Activated CD4-positive, alpha-beta T cell treated with anti-CD3 and anti-CD28 coated beads, Interleukin-2, amount 50 U/mL, for 24 hours (primary cell): ENCODE measurements at places on chromosomes 12 and 14.

DNA sequence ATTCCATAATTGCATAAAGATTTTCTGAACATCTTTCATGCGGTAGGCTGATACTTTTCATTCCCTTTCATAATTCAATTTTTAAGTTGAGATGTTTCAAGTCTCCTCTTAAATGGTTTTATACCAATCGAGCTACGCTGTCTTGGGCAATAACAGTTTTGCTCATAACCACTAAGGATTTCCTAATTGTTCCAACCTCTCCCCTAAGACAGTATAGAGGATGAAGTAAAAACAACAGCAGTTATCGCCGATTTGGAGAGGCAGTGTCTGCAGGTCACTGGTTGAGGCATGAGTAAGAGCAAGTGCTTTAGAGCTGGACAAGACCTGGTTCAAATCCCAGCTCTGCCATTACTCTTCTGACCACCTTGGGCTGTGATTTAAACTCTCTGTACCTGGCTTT, 6.9 kb upstream of the MED13L start:
- DNase-seq = no peak

DNA sequence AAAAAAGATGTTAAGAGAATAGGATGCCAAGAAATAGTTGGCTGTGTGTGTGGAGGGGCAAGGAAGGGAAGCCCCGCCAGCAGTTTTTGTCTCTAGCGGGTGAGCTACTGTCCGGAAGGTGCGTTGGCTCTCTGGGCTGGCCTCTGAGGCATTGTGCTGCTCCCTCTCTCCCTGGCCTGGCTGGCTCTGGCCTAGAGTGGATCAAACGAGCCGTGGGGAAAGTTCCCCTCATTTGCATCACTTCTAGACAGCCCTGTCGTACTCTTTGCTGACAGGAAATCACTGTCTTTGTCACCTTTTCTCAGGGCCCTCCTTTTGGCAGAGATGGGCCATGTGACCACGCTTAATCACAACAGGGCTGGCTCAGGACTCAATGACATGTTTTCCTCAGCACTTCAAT, 236.1 kb upstream of the NPAS3 start:
- no peak for DNase-seq

DNA sequence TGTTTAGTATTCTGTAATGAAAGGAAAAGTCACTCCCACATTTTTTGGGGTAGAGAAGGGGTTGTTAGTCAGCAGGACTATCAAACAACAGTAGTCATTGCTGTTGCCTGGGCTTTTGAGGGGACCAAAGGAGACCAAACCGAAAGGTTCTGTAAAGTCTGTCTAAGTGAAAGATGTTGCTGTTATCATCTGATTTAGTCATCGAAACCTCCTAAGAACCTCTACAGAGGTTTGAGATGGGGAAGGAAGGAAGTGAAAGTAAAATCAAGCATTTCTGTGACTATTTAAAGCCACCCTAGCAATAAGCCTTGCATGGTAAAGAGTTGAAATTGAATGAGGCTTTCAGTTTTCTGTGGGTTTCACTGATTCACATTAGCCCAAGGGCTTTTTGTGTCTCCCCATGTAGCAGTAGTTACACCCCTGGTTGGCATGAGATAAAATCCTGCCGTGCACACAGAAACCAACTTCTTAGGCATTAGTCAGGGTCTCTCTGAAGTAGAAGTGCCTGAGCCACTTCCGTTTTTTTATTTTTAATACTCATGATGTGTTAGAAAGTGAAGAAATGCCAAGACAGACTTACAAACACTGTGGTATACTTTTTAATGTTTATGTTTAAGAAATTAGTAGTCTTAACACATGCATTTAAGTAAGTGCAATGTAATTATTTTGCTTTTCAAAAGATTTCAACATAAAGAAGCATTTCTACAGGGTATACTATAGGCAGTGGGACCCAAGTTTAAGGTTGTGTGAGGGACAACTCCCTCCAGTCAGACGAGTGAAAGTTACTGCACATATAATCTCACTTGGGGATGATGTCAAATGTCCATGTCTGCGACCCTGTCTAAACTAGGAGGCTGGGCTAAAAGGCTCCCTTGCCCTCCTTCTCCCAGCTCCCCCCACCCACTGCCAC, 50.4 kb downstream of the DYRK2 start:
- DNase-seq = peak; percentile 6

- DNase-seq = no peak
Measured at GRCh38 chr12:26274441-26275312, 79.3 kb downstream of the SSPN start.

GRCh38 chr14:98949481-98950135, 322.4 kb downstream of the BCL11B start:
- no peak for DNase-seq

DNA sequence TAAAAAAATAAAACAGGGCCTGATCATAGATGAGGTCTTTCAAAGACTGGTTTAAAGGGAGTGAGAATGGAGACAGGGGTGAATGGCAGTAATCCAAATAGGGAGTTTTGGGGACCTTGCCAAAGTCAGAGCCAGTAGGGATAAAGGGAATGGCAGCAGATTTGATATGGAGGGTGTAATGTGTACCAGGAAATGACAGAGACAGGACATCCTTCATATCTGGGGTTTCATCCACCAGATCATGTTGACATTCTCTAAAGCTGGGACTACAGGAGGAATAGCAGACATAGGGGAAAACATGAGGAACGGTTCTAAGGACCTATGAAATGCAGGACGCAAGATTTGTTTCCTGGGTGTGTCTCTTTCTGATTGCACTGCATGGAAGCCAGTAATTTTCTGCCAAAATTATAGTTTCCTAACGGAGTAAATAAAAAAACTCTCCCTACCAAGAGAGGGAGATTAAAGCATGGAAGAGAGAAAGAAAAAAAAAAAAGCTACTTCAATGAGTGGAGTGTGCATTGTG, 169.9 kb downstream of the PRKD1 start:
- DNase-seq = no peak

DNA sequence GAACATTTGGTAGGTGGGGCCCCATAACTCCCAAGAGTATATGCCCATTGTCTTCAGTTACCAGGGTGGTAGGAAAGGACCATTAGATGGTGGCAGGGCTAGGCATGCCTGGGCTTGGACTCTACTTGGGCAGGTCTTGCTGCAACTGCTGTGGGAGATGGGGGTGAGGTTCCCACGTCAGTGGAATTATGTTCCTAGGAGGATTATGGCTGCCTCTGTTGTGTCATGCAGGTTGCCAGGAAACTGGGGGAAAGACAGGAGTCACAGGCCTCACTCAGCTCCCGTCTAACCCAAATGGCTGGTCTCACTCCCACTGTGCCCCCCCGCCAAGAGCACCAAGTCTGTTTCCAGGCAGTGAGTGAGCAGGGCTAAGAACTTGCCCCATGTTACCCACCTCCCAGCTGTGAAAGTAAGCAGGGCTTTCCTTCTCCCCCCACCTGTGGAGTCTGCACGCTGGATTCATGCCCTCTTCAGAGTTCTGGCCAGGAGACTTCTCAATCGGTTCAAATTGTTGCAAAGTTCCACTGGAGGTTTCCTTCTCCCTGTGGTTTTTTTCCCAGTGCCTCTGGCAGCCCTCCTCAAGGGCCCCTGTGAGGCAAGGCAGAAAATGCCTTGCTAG, 337.5 kb downstream of the CCDC91 start:
- no peak for DNase-seq

GRCh38 chr12:72464471-72464870, 192.3 kb downstream of the TRHDE start:
- no peak for DNase-seq

- DNase-seq = no peak
Measured at GRCh38 chr14:86321151-86321550, 791.2 kb downstream of the FLRT2 start.

DNA sequence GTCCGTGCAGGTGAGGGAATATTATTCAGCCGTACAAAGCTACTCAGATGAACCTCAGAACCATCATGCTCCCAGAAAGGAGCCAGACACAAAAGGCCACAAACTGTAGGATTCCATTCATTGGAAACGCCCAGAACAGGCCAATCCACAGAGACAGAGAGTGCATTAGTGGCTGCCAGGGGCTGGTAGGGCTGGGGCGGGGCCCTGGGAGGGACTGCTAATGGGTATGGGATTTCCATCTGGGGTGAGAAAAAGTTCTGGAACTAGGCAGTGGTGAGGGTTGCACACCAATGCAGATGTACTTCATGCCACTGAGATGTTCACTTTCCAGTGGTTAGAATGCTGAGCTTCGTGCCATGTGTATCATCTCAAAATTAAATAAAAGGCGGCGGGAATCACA, 101.1 kb downstream of the RFLNA start:
- no peak for DNase-seq

DNA sequence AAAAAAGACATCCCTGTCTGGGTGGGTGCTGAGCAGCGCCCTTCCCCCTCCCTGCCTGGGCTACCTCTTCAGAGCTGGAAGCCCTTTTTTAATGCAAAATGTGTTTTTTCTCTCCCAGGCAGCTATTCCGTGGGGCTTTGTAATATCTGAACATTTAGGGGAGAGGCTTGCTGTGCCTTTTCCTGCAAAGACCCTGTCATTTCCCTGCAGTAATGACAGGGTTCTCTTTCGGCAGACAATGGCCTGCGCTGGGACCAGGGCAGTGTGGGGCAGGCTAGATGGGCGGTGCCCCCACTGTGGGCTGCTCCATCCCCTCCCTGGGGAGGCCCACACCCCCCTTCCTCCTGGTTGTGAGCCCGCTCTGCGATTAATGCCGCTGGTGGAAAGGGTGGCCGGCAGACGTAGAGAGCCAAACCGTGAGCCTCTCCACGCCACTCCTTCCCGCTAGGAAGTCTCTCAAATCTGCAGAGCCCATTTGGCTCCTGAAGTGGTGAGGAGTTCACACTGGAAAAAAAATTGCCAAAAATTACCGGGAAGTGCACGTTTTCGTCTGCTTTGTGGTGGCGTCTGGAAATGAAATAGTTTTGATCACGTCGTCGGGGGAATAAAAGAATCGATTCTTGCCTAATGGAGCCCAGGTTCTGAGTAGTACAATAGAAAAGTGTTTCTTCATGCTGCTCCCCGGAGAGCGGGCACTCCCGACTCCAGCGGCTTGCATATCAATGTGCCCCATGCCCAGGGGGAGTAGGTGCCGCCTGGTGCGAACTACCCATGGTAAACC, 31.5 kb downstream of the KIF26A start:
- no peak for DNase-seq

- DNase-seq = no peak
Measured at GRCh38 chr14:68669111-68669511, 123.8 kb downstream of the ZFP36L1 start.

DNA sequence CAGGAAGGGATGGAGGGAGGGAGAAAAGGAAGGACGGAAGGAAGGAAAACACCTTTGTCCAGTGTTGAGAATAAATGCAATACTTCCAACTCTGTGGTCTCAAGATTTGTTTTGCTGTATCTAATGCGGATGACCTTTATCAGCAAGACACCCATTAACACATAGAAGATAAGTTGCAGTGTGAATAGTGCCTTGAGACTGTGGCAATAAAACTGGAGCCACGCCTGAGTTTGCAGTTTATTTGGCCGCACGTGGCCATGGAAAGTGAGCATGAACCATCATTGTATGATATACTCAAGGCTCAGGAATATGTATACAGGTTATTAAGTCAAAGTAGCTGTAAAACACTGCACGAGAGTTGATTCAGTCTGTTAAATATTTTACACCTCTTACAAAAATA, 113.6 kb upstream of the EEA1 start:
- no peak for DNase-seq

DNA sequence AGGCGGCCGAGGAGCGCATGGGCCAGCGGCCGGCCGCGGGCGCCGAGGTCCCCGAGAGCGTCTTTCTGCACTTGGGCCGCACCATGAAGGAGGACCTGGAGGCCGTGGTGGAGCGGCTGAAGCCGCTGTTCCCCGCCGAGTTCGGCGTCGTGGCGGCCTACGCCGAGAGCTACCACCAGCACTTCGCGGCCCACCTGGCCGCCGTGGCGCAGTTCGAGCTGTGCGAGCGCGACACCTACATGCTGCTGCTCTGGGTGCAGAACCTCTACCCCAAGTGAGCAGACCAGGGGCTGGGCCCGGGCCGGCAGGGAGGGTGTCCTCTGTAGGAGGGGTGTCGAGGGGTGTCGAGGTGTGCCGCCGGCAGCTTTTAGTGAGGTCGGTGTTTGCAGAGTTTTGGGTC, 4.1 kb downstream of the TNFAIP2 start:
- DNase-seq = no peak
